ENCODE measurements at places on chromosomes 2 and 18.
A peak's percentile ranks its signal among the peaks of the same experiment; 100 is the strongest.

DNA sequence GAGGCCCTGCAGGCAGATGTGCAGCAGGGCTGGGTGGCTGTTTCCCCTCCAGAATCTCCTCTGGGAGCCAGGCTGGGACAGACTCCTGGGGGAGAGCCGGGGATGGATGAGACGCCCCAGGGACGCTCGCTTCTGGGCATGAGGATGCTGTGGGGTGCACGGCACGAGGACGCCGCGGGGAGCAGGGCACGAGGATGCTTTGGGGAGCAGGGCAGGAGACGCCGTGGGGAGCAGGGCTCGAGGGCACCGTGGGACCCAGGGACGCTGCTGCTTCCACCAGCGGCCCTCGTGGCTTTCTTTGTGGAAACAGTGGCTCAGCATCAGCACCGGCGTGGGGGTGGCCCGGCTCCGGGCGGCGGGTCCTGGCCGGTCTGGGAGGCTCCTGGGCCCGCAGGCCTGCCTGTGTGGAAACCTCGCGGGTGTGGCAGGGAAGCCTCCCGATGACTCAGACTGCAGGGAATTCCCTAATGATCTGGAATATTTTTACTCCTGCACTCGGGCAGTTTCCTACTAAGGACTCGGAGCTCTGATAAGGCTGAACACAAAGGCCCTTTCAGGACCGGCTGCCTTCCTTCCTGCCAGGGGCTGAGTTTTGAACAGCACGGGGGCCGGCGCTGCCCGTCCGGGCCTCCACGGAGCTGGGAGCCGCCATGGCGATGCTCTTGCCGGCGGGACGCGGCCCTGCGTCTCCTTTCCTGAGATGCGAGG, 62.6 kb downstream of the NFATC1 start:
- DNase-seq, result no peak

- peak; percentile 47 for DNase-seq
These were observed 143.9 kb downstream of the NCK2 start for GRCh38 chr2:105888625-105889024.

- no peak for DNase-seq
These were observed 91.5 kb downstream of the MALT1 start for GRCh38 chr18:58762781-58763171.

DNA sequence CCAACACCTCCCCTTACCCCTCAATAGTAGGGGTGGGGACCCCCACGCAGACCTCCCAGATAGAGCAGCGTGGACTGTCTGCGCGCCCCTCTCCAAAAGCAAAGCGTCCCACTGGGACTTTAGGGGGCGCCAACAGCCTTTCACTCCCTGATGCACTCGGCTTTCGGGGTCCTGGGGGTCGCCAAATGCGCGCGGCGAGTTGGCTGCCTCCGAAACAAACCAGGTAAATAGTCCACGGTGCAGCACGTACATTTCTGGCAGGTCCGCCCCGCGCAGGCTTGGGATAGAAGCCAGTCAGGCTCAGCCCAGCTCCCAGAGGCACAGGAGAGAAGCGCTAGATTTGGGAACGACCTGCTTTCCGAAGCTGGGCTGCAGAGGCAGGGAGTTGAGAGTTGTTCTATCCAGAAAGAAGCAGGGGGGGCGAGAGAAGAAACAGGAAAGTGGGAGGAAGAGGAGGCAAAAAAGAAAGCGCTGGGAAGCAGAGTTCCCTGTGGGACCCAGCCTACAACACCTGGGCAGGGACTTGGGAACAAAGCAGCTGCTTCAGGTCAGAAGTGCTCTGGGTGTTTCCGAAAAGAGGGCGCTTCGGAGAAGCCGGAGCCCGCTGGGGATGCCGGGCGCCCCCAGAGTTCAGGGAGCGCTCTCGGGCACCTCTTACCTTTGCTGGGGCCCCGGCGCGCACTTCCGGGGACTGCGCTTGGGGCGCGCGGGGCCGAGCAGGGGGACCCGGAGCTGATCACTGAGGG, 544 bp downstream of the EVA1A start:
- DNase-seq, result no peak

- DNase-seq, result peak; percentile 30
These were observed 13.3 kb upstream of the SP3 start for GRCh38 chr2:173978447-173978846.

DNA sequence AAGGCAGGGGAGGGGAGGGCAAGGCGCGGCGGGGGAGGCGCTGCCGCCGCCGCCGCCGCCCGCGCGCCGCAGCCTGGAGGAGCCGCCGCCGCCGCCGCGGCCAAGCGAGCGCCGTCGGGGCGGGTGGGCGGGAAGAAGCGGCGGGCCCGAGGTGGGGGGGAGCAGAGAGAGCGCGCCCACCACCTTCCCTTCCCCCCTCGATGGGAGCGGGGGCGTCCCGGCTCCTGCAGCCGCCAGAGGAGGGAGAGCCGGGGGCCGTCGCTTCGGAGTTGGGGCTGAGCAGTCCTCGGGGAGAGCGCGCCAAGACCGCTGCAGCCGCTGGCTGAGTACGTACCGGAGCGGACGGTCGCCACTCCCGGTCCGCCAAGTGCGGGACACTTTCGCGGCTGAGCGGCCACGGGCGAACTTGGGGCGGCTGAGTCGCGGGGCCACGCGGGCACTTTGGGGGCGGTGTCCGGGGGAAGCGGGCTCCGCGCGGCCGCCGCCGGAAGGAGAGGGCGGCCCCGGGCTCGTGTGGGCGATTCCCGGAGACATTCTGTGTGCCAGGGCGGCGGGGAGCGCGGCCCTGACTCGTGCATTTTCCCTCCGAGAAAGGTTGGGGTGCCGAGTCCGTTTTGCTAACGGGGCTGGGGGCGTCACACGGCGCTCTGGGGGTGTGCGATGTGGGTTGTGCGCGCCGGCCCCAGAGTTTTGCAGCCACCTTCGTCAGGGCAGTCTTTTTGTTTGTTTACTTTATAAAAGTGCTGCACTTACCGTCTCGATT, at the start of gene NAB1:
NAB1 (plus strand) TSS at position 49 of the 763 bp plus-strand sequence. CDS start 10,094 bp downstream, outside the sequence.
- peak; percentile 52 for DNase-seq

GRCh38 chr2:240429341-240429871, 6.1 kb upstream of the GPC1 start:
- DNase-seq, result no peak
